Stimulated activated memory B cell treated with anti-CD40 and anti-IgM and Interleukin-4, amounts not matched to agents 10 μg/mL and 1 μg/mL and 100 μg/mL, for 72 hours (primary cell): ENCODE measurements at places on chromosomes 13 and 19.
A peak's percentile ranks its signal among the peaks of the same experiment; 100 is the strongest.

GRCh38 chr19:16476401-16476800 lies 4.6 kb upstream of the EPS15L1 start:
- ATAC-seq: no peak

DNA sequence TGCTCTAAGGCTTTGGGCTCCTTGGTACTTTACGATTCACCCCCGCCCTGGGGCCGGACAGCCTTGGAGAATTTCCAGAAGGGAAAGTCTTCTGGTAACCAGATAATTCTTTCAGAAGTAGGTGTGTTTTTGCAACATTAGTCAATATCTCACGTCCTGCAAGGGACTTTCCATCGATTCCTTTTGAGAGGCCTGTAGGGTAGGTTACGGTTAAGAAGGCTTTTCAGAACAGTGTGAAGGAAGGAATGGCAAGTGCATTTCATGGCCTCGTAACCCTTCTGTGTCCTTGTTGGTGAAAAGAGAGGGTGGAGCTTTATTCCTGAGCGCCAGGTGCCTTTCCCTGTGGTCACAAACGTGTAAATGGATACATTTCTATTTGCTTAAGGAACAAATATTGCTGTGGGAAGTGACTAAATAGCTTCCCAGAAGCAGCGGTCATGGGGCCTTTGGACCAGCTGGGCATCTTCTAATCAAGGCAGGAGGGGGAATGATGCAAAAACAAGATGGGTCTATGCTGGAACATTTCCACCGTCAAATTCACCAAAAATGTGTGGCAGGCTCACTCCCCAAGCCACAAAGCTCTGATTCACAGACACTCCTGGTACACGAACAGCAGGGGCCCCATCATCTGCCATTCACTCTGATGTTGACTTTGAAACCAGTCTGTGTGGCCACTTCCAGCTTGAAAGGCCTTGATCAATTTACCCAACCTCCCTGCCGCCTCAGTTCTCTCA lies 99.2 kb downstream of the ANKRD10 start:
- ATAC-seq: no peak

DNA sequence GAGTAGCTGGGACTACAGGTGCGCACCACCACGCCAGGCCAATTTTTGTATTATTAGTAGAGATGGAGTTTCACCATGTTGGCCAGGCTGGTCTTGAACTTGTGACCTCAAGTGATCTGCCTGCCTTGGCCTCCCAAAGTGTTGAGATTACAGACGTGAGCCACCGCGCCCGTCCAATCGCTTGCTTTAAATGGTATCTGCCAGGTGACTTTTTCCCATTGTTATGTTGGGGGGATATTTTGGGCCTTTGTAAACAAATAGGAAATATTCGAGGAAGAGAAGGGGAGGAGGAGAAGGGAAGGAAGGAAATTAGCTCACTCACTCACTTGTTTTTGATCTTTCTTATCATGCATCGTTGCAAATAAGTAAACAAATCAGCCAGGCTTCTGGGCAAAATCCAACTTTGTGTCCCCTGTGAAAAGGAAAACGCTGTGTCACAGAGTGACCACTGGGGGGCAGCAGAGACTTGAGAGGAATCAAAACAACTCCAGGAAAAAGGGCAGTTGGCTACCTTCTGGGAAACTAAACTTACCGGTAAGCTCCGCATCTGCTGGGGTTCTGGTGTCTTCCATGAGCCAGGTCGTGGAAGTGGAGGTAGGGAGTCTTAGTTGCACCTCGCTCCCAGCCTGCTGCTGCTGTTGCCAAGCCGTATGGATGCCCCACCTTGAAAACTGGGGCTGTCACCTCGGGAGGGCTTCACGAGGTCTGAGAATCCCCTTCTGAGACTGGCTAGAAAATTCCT lies 9.3 kb upstream of the RANBP3 start:
- ATAC-seq: no peak

- ATAC-seq: no peak
Observed at GRCh38 chr13:51192348-51192747, 29.9 kb upstream of the FAM124A start.

DNA sequence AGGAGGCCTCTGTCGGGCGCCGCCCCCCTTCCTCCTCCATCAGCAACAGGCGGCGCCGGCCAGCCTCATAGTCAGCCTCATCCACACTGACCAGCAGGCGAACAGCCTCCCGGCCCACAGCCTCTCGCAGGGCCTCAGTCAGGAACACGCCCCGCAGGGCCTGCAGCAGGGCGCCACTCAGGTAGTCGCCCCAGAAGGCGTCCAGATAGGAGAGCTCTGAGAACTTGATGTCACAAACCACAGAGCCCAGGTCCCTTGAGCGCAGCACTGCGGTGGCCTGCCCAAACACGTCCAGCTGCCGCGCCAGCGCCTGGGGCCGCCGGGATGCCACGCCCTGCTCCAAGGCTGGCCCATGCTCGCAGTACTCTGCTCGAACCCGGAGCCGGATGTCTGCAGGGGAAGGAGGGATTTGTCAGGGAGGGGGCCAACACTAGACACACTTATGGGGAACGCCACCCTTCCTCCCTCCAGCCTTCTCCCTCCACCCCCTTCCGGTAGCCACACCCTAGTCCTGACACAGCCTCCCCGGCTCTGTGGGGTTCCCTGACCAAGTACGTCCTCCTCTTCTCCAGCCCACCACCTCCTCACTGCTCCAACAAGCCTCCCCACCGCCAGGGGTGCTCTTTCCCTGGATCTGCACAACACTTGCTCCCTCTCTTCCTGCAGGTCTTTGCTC lies 17.9 kb downstream of the DEDD2 start:
- peak; percentile 53 for ATAC-seq

DNA sequence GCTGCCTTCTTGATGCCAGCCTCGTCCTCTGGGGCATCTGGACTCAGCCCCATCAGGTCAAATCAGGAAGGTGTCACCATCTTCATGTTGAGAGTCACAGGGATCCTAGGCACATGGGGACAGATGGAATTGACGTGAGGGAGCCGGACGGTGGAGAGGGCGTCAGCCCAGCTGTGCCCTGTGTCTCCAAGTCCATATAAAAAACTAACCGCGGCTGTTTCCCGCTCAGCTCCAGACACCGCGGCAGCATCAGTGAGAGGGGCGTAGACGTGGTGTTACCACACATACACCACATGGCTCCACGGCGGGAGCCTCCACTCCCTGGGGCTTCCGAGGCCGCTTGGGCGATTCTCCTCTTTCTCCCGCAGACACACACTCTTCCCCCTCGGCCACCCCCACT lies 5.6 kb upstream of the PRR36 start:
- ATAC-seq: no peak

DNA sequence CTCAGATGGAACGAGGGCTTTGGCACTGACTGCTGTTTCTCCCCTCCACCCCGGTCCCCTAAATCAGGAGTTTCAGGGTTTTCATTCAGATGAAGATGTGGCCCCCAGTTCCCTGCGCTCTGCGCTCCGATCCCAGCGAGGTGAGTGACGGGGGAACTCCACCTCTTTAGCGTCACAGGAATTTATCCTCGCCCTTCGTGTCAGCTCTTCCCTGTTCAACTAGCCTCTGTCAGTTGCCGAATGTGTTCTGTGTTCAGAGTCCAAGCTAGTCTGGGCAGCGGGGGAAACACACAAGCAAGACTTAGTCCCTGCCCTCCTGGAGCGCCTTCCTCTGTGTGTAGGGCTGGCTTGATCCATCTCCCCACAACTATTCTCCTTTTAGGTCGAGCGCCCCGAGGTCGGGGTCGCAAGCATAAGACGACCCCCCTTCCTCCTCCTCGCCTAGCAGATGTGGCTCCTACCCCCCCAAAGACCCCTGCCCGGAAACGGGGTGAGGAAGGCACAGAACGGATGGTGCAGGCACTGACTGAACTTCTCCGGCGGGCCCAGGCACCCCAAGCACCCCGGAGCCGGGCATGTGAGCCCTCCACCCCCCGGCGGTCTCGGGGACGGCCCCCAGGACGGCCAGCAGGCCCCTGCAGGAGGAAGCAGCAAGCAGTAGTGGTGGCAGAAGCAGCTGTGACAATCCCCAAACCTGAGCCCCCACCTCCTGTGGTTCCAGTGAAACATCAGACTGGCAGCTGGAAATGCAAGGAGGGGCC lies 1.8 kb downstream of the KMT2B start:
- ATAC-seq: no peak

GRCh38 chr19:40110570-40110969 lies 19.8 kb upstream of the ZNF780A start:
- no peak for ATAC-seq

GRCh38 chr19:55632463-55632834 lies 8.1 kb upstream of the ZNF784 start:
- peak; percentile 68 for ATAC-seq

GRCh38 chr19:42113641-42114348 lies 18.5 kb downstream of the POU2F2 start:
- ATAC-seq: peak; percentile 92

DNA sequence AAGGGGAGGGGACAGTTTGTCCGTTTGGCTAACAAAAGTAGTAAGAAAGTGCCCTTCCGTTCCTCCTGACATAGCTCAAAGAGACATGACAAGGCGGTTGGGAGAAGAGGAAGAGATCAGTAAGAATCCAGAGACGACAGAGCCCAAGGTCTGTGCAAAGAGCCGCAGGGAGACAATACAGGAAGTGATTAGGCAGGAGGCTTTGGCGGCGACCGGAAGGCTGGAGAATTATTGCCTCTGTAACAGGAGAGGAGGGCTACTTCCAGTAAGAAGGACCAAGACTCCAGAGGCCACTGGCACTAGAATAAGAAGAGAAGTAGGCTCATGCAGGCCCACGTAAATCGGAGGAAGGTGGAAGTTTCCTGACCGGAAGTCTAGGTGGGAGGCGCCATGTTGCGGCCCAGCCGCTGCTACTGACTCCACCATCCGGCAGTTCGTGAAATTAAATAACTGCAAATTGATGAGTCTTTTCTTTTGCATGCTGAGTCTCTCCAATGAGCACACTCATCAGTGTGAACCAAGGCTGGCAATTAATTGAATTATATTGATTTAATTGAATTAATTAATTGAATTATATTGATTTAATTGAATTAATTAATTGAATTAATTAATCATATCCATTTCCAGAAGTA lies 9.9 kb downstream of the RFX2 start:
- ATAC-seq: peak; percentile 41
